NCI-H187 treated with DMSO at 0.1 percent for 48 hours (cell line): ENCODE measurements at places on chromosomes 4 and X.

DNA sequence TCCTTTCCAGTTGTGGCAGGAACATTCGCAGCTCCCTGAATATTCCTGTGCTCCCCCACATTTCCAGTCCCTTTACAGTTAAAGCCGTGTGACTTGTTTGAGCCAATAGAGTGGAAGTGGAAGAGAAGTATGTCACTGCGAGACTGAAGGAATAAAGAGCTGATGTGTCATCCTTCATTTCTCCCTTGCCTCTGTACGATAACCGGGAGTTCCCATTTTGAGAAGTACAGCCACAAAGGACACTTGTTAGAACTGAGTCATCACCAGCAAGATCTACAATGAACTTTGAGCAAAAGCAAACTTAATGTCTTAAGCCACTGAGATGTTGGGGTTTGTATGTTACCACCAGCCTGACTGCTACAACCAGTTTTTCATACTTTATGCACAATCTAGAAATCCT lies 92.3 kb downstream of the SPRY1 start:
- no peak for DNase-seq

DNA sequence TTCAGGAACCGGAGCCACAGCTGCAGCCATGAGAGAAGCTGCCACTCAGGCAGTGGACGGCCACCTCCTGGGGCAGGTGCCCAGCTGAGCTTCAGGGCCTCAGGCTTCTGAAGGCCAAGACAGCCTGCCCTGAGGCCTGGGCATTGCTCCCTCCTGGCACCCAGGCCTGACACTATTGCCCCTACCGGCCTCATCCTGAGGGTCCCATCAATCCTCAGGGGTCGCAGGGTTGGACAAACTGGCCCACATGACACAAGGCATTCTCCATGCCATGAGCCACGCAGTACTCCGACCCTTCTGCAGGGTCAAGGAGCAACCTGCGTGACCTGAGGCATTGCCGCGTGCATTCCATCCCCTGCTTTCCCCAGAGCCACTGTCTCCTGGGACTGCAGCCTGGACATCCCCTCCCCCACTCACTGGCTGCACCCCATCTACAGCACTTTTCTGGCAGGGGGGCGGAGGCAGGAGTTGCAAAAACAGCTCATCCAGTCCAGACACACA lies 3.0 kb upstream of the ZFP92 start:
- DNase-seq: no peak

- no peak for DNase-seq
These were observed 124.4 kb downstream of the SHROOM3 start for GRCh38 chr4:76559236-76560071.

GRCh38 chrX:65993915-65994460 lies 45.9 kb downstream of the VSIG4 start:
- DNase-seq: no peak

GRCh38 chr4:89411539-89412309 lies 104.1 kb upstream of the GPRIN3 start:
- no peak for DNase-seq

DNA sequence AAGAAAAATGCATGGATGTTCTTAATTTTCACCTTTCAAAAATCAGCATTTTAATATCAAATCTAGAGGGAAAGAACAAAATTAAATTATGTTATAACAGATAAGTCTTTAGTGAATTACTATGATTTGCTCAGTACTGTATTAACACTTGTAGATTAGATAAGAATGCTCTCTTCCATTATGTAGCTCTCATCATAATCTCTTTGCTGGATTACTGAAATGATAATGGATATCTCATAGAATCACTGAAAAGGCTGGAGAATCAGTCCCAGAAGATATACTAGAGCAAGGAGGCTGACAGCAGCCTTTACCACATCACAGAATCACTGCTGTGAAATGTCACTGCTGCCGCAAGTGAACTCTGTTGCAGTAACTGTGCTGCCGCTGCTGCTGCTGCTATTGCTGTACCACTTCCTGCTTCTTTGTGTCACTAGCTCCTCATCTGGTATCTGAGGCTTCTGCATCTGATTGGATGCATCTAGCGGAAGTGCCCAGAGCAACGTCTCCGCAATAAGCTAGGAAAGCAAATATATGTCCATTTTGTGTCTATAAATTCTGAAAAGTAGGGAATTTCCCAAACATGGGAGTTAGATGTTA lies 738.2 kb downstream of the ADGRL3 start:
- no peak for DNase-seq

GRCh38 chr4:25878676-25879075 lies 15.9 kb upstream of the SEL1L3 start:
- DNase-seq: no peak

DNA sequence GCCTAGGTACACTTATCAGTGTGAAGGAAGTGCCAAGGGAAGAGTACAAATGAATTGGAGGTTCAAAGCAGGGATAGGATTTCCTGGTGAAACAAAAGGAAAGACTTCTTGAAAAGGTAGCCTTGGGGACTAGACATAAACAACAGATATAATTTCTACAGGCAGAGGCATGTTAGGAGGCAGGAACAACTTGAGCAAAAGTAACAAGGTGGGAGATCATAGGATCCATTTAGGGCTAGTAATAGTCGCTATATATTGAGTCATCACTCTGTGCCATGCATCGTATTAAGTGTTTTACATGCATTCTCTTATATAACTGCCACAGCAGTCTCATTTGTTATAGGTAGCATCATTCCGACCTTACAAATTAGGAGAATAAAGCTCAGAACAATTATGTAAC lies 98.3 kb upstream of the EOLA2 start:
- DNase-seq: no peak

DNA sequence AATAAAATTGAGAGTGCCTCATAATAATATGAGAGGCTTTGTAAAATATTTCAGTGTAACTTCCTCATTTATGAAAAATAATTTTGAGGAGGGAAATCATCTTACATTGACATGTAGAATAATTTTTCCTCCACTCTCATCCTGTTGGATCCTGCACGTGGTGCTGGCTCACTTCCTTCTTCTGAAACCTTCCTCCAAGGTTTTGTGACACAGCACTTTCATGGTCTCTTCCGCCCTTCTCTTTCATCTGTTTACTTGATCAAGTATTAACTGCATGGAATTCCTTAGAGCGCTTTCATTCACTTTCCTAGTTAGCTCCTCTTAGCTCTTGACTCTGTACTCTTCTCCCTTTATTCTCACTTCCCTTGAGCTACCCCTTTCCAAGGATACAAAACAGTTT lies 246.5 kb downstream of the RAPGEF2 start:
- no peak for DNase-seq

DNA sequence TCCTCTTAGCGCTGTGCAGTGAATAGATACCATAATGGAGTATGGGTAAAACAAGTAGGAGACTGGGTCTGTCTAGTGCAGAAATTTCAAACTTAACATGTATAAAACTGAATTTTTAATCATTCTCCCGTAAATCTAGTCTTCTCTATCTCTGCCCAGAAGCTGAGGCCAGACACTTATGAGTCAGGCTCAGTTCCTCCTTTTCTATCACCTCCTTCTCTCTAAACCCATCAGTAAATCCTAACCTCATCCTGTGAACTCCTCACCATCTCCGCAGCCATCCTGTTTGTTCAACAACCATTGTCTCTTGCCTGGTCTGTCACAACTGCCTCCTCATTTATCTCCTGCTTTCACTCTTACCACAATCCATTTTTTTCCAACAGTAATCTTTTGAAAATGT lies 19.8 kb upstream of the SGMS2 start:
- no peak for DNase-seq

DNA sequence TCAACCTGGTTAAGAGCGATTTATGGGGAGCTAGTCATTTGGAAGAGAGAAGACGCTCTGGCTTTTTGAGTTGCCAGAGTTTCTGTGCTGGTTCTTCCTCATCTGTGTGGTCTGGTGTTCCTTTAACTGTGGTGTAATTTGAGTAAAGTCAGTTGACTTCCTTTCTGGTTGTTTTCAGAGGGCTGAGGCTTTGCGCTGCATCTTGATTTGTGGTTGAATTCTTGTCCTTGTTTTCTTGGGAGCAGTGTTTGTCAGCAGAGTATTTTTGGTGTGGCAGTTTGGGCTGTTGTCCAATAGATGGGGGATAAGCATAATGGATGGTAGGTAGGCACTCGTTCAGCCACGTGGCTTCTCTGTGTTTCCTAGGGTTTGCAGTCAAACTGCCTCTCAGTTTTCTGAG lies 2143.2 kb upstream of the TENM3 start:
- no peak for DNase-seq

DNA sequence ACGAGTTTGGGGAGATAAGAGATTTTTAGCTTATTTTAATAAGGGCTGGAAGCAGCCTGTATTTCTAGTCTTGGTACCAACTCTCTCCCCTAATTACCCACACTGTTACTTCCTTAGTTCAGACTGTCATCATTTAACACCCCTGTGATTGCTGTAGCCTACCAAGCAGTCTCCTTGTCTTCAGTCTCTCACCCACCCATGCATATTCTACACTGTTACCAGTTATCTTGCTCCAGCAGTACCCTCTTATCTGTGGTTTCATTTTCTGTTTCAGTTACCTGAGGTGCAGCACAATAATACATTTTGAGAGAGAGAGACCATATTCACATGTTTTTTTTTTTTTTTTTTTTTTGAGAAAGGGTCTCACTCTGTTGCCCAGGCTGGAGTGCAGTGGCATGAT lies 80.2 kb downstream of the DIAPH2 start:
- no peak for DNase-seq

DNA sequence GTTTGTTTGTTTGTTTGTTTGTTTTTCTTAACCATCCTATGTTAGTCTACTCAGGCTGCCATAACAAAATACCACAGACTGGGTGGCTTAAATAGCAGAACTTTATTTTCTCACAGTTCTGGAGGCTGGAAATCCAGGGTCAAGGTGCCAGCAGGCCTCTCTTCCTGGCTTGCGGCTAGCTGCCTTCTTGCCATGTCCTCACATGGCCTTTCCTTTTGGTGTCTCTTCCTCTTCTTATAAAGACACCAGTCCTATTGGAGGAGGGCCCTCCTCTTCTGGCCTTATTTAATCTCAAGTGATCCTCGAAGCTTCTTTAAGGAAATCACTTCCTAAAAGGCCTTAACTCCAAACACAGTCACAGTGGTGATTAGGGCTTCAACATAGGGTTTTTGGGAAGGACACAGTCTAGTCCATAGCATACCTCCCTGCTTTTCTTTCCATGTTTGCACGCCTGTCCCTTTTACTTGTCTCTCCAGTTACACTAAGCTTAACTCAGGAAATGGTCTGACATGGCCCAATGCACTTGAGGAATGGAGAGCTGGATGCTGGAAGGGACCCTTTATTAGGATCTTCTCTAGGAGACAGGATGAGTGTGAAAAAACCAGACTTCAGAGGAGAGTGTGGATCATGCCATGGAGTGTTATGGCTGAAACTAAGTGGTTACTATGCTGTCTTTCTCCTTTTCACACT lies 36.0 kb upstream of the MGST2 start:
- no peak for DNase-seq

- DNase-seq: no peak
These were observed 140.8 kb downstream of the PCDH7 start for GRCh38 chr4:30860978-30861377.

DNA sequence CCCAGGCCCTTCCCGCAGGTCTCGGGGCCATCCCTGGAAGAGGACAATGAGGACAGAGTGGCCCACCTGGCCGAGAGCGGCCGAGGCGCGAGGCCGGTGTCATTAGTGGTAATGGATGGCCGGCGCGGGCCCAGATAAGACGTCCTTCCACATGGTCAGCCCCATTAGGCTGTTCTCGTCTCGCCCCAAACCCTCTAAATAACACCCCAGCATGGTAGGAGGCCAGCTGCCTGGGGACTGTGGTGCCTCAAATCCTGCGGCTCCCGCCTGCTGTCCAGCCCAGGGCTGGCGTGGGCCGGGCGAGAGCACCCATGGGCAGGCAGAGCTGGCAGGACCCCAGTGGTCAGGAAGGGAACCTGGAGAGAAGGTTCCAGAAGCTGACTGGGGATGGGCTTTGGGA lies 121.7 kb downstream of the FAM53A start:
- DNase-seq: no peak

GRCh38 chrX:11119313-11119943 lies 8.3 kb downstream of the HCCS start:
- DNase-seq: no peak

DNA sequence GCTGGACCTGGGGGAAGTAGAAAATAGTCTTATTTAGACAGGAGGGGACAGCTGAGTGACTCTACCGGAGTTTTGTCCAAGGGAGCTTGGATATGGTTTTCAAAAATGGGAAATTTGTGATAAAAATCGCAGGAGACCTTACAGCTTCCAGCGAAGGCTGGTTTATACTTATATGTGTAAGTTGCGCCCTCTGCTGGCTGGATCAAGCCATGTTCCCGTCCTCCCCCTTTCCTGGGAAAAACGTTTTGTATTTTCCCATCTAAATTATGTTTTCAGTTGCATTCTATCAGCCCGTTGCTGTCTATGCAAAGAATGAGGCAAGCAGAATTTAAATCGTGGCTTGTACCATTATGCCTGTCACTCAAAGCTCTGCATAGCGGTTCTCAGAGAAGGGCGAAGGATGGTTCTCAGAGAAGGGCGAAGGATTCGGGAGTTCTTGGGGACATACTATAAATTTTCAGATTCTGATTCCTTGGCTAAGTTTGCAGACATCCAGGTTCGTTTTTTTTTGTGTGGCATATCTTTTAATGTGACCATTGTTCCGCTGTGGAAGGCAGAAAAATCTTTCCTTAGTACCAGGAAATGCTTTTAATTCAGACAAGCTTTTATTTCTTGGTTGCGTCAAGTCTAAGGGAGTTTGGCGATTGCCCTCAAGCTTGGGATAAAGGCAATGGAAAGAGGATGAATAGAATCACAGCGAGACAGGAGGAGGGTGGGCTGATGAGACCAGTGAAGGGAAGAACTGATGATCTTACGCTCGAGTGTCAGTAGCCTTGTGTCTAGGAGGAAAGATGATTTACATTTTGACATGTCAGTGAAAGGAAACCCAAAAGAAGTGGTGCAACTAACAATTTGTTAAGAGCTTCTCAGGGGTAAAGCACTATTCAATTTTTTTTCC lies 128.5 kb upstream of the ARX start:
- DNase-seq: no peak

DNA sequence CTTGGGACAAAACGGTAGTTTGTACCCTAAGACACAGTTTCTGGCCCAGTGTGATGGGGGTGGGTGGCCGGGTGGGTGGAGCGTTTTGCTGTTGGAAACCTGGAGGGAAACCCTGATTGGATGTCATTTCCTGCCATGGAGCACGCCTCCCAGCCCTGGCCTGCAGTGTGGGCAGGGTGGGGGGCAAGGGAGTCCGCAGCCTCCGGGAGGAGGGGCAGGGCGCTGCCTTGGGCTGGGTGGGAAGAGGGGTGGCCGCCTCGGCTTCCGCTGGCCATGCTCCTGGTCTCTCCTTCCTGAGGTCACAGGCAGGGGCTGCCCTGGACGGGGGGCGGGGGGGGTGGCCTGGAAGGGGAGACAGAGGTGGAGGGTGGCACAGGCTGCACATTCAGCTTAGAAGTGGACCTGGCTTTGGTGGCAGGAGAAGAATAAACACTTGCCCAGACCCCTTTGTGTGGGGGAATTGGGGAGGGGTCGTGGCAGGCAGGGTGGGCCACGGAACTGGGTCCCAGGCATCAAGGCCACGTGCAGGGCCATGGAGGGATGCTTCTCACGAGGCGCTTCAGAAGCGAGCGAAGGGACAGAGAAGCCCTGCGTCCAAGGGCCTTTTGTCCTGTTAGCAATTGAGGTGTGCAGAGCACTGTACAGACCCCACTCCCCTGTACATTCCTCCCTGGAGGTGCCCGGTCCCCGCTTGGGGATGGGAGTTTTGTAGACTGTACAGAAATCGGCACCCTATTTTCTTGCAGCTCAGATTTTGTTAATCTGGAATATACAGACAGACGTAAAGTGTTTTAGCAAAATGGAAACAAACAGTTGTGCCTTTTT lies 6.2 kb downstream of the NAT8L start:
- no peak for DNase-seq
